LHCN-M2 (cell line): ENCODE measurements at places on chromosomes 6 and 20.
A peak's percentile ranks its signal among the peaks of the same experiment; 100 is the strongest.

DNA sequence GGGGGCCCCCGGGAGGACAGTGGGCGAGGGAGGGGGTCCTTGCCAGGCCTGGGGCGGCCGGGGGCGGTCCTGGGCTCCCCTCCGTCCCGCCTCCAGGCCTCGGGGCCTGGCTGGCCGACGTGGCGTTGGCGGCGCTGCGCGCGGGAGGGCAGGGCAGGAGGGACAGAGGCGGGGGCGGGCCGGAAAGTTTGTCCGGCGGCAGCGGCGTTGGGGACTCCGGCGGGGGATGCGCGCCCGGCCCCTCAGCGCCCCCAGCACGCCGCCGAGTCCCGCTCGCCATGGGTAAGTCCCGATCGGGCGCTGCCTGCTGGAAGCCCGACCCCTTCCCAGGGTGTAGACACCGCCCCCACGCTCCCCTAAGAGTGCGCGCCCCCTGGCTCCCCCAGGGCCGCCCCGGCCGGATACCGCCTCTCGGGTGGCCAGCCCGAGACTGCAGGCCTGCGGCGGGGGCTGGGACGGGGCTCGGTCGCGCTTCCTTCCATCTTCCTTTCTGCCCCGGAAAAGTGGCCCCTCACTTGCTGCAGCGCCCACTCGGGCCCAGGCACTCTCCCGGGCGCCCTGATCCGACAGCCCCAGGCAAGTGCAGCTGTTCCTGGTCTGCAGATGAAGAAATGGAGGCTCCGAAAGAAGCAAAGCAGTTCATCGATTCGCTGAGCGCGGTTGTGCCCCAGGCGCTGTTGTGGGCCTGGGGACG is at the start of gene SLC2A10:
Gene SLC2A10, plus strand, starts transcription at position 191 of the 694 bp plus-strand sequence. Its CDS starts 88 bp downstream, at position 279.
- DNase-seq = peak; percentile 53

DNA sequence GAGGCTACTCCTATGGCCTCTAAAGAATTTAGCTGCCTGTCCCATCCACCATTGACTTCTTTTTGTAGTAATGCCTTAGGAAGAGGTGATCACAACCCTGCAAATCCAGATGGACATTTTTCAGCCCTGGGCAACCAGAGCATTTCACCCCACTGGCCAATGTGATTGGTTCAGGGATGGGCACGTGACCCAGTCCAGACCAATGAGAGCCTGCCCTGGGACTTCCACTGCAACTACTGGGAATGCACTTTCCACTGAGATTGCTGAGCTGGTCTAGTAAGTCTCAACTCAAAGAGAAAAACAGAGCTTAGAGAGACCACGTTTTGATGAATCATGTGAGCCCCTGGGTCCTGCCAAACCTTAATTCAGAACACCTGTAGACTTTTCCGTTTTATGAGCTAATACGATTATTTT is 8.9 kb upstream of the UBE2V1 start:
- DNase-seq = peak; percentile 61

DNA sequence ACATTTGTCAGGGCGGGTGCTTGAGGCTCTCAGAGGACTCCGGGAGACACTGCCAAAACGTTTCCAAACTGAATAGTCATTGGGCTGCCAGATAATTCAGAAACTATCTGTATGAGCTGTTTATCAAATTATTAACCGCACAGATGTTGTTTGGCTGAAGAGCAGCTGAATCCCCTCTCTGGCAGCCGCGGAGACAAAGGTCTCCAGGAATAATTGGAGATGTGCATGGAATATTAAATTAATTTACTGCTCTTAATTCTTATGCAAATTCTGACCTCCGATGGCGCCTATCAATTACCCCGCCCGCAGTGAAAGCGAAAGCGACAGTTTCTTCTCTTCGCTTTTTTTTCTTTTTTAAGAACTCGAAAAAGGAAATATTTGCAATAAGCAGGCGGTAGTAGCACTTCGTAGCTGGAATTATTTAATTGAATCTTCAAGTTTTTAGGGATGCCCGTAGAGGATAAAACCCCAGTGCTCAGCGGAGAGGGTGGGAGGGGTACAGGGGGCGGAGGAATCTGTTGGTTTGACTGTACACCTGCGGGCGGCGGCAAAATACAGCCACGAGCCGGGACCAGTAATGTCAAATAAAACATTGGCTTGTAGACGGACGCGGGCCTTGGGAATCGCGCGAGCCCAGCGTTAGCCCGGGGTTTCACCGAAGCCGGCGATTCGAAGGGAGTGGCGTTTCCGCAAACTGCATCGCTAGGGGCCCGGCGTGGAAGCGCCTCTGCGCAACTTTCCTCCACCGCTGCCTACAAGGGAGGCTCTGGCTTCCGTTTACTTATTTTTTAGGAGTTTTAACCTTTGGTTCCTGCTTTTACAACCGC is 6.2 kb downstream of the LINC00237 start:
- no peak for DNase-seq

DNA sequence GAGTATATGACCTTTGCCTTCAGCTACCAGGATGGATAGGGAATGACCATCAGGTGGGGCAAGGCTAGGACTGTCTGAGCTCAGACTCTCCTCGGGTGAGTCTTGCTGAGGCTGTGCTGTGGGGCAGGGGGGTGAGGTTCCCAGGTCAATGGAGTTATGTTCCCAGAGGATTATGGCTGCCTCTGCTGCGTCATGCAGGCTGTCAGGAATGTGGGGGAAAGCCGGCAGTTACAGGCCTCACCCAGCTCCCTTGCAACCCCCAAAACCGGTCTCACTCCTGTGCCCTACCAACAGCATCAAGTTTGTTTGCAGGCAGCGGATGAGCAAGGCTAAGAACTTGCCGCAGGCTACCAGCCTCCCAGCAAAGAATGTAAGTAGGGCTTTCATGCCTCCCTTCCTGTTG is 93.5 kb downstream of the ESR1 start:
- DNase-seq = no peak

GRCh38 chr6:91442342-91442741 is 855.5 kb upstream of the MAP3K7 start:
- no peak for DNase-seq

DNA sequence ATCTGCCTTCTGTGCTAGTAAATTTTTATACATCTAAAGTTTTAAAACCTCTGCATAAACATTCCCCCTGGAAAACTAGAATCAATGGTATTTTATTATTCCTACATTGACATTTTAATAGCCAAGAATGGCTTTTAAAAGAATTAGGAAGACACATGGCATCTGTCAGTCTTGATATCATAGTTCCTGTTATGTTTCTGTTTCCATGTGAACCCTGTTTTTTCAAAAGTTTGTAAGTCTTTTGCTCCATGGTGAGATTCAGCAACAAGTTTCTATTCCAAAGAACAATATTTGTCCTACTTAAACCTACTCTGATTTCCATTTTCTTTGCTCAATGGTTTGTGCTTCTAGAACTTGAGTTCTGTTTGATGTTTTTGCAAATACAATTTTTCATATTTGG is 95.2 kb downstream of the PLEKHG1 start:
- no peak for DNase-seq

DNA sequence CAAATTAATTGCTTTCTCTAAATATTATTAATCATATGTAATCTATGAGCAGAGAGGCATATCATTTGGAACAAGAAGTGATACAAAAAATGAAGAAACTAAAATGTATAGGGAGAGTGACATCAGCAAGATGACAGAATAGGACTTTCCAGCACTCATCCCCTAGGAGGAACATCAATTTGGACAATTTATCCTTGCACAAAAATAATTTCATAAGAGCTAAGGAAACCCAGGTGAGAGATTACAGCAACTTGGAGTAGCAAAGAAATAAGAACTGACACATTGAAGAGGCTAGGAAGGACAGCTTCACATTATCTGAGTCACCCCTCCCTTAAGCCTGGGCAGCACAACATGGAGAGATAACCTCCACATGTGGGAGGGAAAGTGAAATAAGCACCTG is 347.5 kb downstream of the MAFB start:
- DNase-seq = no peak

- DNase-seq = no peak
Measured at GRCh38 chr6:46940433-46941226, 18.9 kb upstream of the ADGRF5 start.

DNA sequence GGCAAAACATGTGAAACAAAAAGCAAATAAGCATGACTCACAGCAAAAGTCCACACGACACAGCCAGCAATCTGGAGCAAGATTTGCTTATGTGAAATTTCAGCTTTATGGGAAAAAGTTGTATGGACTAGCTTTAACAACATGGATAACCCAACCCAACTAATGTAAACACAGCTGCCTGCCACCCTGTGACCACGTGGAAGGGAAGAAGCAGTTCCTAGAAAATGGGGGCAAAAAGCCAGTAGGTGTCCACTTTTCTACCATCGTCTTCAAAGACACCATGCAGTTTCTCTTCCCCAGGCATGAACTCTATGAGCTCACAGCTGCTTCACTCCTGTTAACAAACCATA is 425.4 kb upstream of the RNF217 start:
- DNase-seq = peak; percentile 18

DNA sequence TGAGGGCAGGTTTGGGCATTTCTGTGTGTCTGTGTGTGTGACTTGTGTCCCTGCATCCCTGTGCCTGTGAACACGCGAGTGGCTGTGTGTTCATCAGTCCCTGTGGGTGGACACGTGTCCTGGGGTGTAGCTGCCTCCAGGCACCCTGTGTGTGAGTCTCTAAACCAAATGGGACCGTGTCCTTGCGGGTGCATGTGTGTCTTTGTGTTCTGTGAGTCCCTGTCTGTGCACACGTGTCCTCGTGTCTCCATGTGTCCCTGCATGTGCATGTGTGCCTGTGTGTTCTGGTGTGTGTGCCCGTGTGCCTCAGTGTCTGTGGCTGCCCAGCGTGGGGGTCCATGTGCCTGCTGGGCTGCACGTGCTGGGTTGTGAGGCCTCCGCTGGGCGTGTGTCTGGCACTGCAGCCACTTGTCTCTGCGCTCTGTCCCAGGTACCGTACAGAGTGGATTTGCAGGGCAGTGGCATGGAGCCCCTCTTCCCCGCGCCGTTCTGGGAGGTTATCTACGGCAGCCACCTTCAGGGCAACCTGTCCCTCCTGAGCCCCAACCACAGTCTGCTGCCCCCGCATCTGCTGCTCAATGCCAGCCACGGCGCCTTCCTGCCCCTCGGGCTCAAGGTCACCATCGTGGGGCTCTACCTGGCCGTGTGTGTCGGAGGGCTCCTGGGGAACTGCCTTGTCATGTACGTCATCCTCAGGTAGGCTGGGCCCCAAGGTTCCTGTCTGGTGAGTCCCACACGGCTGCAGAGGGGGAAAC is 8.2 kb upstream of the LKAAEAR1 start:
- DNase-seq = no peak

DNA sequence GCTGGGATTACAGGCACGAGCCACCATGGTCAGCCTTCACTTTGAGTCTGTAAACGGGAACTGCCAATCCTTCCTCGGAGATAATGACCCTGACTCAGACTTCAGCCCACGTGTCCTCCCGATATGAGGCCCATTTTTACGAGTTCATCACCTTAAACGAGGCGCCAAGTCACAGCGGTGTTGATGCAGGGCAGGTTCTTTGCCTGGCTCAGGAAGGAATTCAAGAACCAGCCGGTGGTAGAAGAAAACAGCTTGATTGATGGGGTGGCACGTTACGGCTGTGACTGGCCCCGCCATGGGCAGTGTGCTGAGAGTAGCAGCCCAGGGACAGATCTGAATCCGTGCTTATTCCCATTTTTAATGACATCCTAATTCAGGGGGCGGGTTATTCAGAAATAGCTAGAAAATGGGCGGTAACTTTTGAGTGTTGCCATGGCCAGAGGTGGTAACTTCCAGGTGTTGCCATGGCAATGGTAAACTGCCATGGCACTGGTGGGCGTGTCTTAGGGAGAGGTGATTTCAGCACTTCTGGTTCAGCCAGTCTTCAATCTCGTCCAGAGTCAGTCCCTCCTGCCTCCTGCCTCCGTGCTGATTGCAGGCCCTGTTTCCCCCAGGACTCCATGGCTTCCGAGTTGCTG is 9.1 kb upstream of the MAP1LC3A start:
- no peak for DNase-seq

DNA sequence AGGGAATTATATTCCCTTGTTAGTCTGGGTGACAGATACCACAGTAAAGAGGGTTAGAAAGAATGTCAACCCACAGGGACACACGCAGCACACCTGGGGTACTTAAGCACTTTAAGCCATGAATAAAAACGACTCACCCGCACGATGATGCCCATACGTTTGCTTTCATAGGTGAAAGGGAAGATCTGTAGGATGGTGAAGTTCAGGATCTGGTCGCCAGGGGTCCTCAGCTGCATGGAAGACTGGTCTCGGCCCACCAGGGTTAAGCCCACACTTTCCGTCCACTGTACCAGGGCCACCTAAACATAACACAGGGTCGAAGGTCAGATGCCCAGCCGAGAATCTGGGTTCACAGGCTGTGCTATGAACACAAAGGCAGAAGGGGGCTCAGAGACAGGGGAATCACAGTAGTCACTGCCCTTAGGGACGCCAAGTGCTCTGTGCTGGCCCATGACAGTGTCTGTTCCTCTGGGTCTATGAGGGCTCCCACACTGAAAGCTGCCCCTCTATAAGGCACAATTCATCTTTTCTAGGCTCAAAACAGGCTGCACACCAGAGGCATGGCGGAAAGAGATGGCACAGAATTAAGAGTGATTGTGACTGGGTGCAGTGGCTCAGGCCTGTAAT is 96.8 kb upstream of the NFATC2 start:
- no peak for DNase-seq

DNA sequence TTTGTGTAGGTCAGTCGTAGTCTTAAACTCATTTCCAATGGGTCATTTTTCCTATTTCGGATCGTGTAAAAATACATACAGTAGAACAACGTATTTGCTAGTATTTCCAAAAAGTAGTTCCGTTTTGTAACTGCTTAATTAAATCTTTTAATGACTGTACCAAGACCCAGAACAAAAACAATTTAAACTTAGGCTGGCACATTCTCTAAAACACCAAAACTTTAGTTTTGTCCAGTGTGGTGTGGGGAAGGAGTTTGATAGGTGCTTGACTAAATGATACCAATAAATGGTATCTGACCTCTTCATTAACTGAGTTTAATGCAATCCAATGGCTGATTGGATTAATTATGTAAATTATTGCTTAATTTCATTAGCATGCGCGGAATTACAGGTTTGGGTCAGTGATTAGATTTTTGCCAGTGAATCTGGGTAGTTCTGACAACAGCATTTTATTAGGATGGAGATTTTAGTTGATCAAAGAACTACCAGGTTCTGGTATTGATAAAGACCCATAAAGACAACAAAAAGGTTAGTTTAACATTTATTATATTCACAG is 20.8 kb downstream of the OR2B2 start:
- no peak for DNase-seq

GRCh38 chr6:86148586-86148985 is 505.9 kb upstream of the SYNCRIP start:
- no peak for DNase-seq

GRCh38 chr20:25067102-25067987 is 9.4 kb upstream of the ACSS1 start:
- DNase-seq = no peak

- no peak for DNase-seq
Measured at GRCh38 chr20:32333988-32334885, 23.9 kb upstream of the ASXL1 start.
